Testis (tissue), 5 donors: ENCODE measurements at places on chromosomes 11 and 22. TPM values are rescaled to one million over a fixed set of nuclear protein-coding genes. Genes with fewer than 3 reads are reported as not detected.

GRCh38 chr22:19878461-19879245 is 24.0 kb upstream of the GNB1L start:
- DNase-seq: no peak

DNA sequence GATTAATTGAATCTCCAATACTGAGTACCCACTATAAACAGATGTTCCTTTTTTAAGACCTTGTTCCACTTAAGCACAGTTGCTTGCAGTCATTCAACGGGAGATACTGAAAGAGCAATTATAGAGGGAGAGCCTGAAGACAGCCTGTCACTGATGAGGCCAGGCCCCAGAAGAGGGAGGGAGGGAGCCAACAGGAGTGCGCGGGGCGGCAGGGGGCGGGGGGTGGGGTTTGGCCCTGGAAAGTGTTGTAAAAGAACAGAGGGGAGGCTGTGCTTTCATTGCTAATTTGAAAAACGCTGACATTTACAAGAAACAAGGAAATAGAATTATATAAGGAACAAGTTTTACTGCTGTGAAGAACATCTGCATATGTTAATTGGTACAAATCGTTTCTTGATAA is 53.1 kb downstream of the MAP6 start:
- DNase-seq: no peak

- no peak for DNase-seq
These were observed 3.8 kb downstream of the AIP start for GRCh38 chr11:67486481-67487195.

- no peak for DNase-seq
These were observed 13.3 kb upstream of the OR56B4 start for GRCh38 chr11:6094186-6094585.

Gene C11orf97
- 10.4 TPM for total RNA-seq
